ENCODE measurements at places on chromosomes 13 and 19.

DNA sequence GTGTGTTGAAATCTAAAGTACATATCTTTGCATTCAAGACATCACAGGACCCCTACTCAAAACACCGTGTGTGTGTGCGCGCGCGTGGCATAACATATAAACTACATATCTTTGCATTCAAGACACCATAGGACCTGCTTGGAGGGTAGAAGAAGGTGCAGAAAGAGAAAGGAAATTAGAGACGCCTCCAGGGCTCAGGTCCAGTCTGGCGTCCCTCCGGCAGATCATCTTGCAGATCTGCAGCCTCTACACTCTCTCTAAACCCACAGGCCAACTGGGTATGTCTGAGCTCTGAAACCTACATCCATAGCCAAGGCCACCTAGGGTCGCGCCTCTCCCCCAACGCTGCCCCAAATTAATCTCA lies 659 bp upstream of the PAFAH1B3 start:
- DNase-seq = no peak

GRCh38 chr13:74555651-74556420 lies 421.6 kb upstream of the KLF12 start:
- DNase-seq = no peak

DNA sequence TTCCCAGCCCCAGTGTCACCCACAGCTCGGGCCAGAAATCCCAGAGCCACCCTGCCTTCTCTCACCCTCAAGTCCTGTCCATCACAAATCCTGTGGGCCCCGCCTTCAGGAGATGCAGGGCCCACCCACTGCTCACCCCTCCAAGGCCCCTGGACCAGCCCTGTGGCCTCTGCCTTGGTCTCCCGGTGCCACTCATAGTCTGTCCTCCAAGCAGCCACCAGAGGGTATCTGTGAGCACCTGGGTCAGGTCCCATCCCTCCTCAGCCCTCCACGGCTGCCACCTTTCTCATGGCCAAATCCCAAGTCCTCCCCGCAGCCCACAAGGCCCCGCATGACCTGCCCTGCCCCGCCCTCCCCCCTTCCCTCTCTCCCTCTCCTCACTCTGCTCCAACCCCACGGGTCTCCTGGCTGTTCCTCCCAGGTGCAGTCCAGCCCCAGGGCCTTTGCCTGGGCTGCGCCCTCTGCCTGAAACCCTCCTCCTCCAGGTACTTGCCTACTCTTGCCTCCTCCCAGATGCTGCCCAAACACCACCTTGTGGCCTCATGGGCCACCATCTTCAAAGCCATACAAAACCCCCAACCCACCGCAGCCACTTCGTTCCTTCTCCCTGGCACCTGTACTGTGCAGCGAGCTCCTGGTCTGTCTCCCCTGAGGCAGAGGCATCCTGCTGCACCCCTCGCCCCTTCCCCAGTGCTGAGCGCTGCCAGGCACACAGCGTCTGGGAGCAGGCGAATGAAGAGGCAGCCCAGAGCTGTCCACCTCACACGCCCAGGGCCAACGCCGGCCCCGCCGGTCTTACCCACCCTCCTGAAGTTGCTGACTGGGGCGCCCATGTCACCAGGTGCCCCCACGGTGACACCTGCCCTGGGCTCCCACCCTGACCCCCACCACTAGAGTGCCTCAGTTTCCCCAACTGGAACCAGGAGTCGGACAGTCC lies 13.2 kb upstream of the UQCR11 start:
- peak; percentile 61 for DNase-seq

- no peak for DNase-seq
These were observed 3.5 kb downstream of the USP12 start for GRCh38 chr13:27168086-27168485.

GRCh38 chr13:50512474-50513299 lies 330.8 kb downstream of the DLEU7 start:
- DNase-seq = peak; percentile 83

GRCh38 chr19:32580353-32580900 lies 563 bp upstream of the PDCD5 start:
- no peak for DNase-seq

DNA sequence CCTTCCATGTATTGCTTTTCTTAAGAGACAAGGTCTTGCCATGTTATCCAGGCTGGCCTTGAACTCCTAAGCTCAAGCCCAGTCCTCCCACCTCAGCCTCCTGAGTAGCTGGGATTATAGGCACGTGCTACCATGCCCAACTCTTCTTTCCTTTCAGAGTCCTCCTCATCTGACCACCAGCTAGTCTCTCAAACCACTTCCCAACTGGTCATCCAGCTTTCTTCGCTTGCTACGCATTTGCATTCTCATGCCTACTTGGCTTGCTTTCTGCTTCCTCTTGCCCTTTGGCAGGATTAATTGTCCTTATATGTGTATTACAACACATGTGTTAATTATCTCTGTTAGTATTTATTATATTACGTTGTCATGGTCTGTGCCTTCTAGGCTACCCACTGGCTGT lies 6.3 kb downstream of the GPR18 start:
- DNase-seq = no peak
